Skin of body (tissue), 3 donors: ENCODE measurements at places on chromosomes 3 and 15. TPM values are rescaled to one million over a fixed set of nuclear protein-coding genes. Genes with fewer than 3 reads are reported as not detected.

Gene SPATA12
- total RNA-seq = 0.10 TPM

Gene NEK10
- 5.0 TPM for total RNA-seq

Gene SLC15A2
- 7.7 TPM for total RNA-seq

Gene ARL6
- total RNA-seq = 10.7 TPM

Gene CYFIP1
- 72.5 TPM for total RNA-seq

Gene IQCF5
- not detected for total RNA-seq

Gene TM6SF1
- total RNA-seq = 4.5 TPM

Gene SLC28A1
- total RNA-seq = not detected

Gene TGM4
- total RNA-seq = not detected

Gene DUOXA1
- total RNA-seq = 14.4 TPM

Gene TM4SF4
- total RNA-seq = not detected

Gene PRSS50
- total RNA-seq = 0.89 TPM

Gene GPR149
- total RNA-seq = not detected

Gene SLITRK3
- 0.10 TPM for total RNA-seq

Gene MYZAP
- total RNA-seq = 8.3 TPM

Gene MINAR1
- 2.6 TPM for total RNA-seq

Gene FSIP1
- total RNA-seq = 0.89 TPM

Gene DMXL2
- 35.5 TPM for total RNA-seq

Gene CCDC54
- total RNA-seq = not detected

Gene ILDR1
- total RNA-seq = 0.49 TPM

Gene ZNF860
- total RNA-seq = 0.89 TPM

Gene ROBO1
- 138 TPM for total RNA-seq

Gene DNAH12
- 2.1 TPM for total RNA-seq

Gene GRM2
- 0.10 TPM for total RNA-seq

Gene GAP43
- total RNA-seq = 1.3 TPM

Gene WDR53
- 9.7 TPM for total RNA-seq

Gene CIB2
- total RNA-seq = 8.7 TPM

Gene SLC7A14
- under 0.01 TPM for total RNA-seq

Gene GOLGA8J
- total RNA-seq = 0.30 TPM

Gene EPB42
- total RNA-seq = 10.4 TPM

Gene GRAMD1C
- 9.2 TPM for total RNA-seq

Gene SCN11A
- 1.9 TPM for total RNA-seq

Gene ACOX2
- 15.8 TPM for total RNA-seq

Gene PDCD6IP
- 114 TPM for total RNA-seq

Gene MNS1
- 4.4 TPM for total RNA-seq

Gene HIGD2B
- not detected for total RNA-seq

Gene KIF15
- 9.5 TPM for total RNA-seq

Gene CELSR3
- total RNA-seq = 0.39 TPM

Gene GOLGA8B
- 12.3 TPM for total RNA-seq

Gene CLRN1
- total RNA-seq = not detected

Gene MORC1
- total RNA-seq = not detected
